ENCODE measurements at places on chromosomes 6 and 20.

GRCh38 chr6:25788305-25788922 is 33.9 kb downstream of the SLC17A4 start:
- DNase-seq: no peak

- peak; percentile 75 for DNase-seq
Measured at GRCh38 chr20:16434062-16434664, 139.1 kb downstream of the KIF16B start.

- no peak for DNase-seq
Measured at GRCh38 chr20:3166338-3166912, 6.8 kb upstream of the FASTKD5 start.

DNA sequence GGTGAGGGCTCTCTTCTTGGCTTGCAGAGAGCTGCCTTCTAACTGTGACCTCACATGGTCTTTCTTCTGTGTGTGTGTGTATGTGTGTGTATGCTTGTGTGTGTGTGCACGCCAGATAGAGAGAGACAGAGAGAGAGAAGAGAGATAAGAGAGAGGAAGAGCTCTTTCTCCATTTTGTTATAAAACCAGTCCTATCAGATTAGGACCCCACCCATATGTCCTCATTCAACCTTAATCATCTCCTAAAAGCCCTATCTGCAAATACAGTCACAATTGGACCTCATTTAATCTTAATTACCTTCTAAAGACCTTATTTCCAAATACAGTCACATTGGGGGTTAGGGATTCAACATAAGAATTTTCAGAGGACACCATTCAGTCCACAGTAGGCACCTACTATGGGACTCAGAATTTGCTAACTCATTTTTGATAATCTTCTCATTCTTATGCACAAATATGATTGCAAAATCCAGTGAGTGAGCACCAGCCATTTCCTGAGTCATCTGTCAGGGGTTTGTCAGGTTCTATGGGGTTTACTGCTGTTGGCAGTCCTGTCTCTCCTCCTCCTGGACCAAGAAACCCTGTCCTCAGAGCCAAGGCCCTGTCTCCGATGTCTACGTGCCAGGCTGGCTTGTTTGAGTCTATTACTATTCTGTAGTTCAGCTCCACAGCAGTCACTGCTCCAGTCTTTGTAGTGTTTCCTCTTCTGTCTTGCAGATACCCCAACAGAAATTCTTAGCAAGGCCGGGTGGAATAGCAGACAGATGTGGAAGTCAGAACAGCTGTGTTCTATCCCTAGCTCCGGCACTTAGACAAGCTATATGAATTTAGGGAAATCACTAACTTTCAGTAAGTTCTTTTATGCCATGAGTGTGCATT is 59.0 kb upstream of the FAM184A start:
- DNase-seq: no peak

DNA sequence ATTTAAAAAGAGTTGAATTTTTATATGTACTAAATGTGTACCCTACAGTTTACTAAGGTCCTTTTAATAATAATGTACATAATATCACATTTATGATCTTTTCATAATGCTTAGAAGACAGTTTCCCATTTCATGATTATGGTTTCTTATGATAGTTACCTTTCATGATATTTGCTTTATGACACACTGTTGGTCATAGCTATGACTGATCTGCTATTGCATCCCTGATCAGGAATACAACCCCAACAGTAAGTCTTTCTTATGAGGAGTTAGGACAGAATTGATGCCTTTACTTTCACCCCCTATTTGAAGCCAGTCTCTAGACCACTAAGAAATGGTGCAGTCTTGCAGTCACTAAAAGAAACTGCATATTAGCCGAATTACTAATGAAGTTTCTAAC is 31.0 kb downstream of the LCA5 start:
- no peak for DNase-seq

DNA sequence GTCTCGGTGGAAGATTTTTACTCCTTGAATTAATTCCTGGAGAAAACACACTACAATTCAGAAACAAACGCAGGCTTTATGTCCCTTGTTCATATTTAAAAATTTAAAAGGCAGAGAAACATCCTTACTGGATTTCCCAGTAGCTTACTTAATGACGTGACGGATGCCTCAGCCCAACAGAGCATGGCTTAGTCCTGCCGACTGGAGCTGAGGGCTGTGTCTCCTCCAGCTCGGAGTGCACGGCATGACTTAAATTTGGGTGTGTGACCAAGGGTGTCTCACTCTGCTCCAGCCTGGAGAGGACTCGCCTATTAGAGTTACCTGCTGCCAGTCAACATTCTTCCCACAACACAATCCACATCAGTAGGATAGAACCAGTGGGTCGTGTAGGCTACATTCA is 107.1 kb downstream of the PSMB1 start:
- DNase-seq: no peak

DNA sequence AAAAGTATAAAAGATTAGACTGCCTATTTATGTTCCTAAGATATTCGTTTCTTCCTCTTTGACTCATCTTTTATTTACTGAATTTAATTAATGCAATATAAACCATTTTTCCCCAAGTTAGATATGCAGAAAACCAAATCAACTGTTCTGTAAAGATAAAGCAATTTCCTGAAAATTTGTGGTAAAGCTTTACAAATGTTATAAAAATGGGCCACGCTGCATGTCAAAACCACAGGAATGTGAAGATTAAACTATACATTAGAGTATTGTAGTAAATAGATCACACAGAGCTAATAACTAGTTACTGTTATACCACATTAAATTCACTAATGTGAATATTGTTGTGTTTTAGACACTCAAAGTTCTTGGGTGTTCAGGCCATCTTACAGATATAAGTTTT is 83.4 kb downstream of the OPN5 start:
- no peak for DNase-seq

DNA sequence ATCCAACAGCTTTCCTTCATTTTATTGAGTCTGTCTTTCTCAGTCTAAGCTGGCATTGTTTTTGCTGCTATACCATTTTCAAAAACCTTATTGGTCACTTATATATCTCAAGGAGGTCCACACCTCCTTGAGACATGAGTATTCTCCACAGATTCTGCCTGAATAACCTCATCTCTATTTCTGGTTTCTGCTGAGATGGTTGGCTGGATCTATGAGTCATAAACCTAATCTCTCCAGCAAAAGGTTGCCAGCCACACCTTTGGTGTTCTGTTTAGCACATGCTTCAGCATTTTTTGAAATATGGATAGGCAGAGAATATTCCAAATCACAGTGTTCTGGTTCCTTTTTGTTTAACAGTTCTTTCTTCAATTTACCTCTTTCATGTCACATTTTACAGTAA is 40.8 kb upstream of the TMEM244 start:
- DNase-seq: no peak

DNA sequence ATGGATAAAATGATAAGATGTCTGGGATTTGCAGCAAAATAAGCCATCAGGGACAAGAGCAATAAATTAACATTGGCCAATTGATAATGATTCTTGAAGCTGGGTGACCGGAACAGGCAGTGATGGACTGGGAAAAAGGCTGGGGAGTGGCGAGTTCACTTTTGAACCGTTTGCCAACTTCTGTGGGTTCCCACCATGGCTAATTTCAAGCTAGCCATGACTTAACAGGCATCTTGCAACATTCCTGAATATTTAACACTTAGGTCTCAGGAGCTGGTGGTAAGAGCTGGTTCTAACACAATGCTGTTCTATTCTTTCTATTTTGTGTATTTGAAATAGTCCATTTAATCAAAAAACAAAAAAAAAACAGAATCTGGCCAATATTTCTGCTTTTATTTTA is 37.6 kb upstream of the CD83 start:
- no peak for DNase-seq

- DNase-seq: no peak
Measured at GRCh38 chr6:30037182-30037788, 23.8 kb upstream of the POLR1H start.

DNA sequence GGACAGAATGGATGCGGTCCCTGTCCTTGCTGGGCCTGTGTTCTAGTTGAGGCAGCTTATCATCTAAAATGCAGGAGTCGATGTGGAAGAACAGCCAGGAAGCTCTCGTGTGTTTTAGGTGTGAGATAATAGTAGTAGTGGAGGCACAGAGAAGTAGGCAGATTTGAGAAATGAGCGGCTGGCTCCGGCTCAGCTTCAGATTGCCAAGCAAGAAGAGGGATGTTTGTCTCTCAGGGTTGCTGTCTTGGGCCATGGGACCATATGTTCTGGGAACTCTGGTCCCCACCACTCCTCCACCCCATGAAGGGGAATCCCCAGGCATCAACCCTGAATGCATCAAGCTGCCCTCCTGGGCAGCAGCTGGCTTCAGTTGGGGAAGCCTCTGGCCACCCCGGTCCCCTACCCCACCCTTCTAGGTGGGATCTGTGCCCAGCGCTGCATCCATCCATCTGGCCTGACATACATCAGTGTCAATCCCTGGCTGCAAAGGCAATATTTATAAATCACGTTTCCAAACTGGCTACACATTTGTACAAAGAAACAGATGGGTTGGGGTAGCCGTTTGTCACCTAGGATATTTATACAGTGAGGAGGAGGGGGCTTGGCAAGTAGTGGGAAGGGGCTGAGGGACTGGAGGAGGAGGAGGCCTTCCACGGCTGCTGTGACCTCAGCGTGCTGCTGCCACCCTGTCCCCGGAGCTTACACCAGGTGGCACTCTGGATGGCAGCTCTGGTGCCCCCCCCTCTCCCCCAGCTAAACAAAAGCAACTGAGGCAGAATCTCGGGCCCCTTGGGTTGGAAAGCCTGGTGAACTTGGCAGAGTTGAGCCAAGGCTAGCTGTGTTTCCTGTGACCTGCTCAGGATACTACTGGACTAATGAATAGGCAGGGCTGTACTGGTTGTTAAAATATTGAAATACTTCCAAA is 64.4 kb downstream of the CD40 start:
- no peak for DNase-seq

DNA sequence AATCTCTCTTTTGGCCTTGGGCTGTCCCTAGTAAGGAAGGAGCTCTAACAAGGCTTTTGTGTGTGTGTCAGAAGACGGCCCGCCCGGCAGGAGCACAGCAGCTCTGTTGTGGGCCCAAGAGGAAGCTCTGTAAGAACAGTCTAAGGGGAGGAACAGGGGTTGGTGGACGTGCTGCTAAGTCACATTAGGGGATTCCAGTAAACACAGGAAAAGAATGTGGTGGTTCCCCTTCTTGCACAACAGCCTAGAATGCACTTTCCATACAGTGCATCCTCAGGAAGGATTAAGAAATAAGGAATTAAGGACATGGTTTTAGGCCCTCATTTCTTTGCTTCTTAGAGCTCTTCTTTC is 114.5 kb downstream of the RNF144B start:
- DNase-seq: no peak

GRCh38 chr6:53312355-53312754 is 36.4 kb downstream of the ELOVL5 start:
- DNase-seq: no peak

- DNase-seq: no peak
Measured at GRCh38 chr6:139407718-139408222, 33.3 kb upstream of the CITED2 start.

GRCh38 chr6:10763006-10763405 is 15.4 kb downstream of the TMEM14B start:
- DNase-seq: no peak

DNA sequence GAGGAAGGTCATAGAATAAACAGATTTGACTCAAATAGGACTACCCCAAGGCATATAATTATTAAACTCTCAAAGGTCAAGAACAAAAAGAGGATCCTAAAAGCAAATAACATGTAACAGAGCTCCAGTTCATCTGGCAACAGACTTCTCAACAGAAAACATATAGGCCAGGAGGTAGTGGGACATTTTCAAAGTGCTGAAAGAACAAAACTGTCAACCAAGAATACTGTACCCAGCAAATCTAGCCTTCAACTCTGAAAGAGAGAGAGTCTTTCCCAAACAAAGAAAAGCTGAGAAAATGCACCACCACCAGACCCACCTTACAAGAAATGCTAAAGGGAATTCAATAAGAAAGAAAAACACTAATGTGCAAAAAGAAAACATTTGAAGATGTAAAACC is 11.9 kb downstream of the NQO2 start:
- DNase-seq: no peak

DNA sequence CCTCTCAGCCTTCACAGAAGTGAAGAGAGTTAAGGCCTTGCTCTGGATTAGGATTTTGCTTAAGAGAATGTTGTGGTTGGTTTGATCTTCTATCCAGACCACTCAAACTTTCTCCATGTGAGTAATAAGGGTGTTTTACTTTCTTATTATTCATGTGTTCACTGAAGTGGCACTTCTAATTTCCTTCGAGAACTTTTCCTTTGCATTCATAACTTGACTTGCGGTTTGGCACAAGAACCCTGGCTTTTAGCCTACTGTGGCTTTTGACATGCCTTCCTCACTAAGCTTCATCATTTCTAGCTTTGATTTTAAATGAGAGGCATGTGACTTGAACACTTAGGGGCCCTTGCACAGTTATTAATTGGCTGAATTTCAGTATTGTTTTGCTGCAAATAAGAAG is 166.1 kb upstream of the OPRM1 start:
- DNase-seq: no peak

- no peak for DNase-seq
Measured at GRCh38 chr20:56205346-56205745, 43.2 kb upstream of the MC3R start.

GRCh38 chr6:40946738-40947301 is 92.2 kb downstream of the UNC5CL start:
- DNase-seq: no peak

DNA sequence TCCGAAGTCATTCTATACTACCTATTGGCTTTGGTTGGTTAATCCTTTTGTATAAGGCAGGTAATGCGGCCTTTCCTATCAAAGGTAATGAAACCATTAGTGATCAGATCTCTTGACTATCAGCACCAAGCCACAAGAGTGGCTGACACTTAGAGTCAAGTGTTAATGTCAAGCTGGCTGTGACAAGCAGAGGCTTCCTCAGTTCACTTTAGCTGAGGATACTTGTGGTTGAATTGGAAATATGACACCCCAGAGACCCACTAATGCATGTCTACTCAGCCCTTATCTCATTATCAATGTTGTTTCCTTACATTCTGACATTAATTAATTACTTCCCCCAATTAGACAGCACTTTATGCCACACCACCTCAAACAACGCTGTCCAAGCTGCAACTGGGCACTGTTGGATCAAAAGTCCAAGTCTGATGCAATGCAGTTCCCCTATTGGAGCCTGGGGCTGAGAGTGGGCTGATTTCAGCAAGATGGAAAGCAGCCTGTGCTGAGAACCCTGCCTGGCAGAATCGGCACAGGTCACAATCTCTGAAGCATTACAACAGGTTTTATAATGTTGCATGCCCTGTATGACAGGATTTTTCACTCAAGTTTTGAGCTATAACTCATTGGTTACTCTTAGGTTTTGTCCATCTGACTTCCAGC is 273.5 kb downstream of the COL12A1 start:
- no peak for DNase-seq

- DNase-seq: no peak
Measured at GRCh38 chr20:34891166-34892062, 15.0 kb downstream of the ACSS2 start.

All from activated CD8-positive, alpha-beta memory T cell treated with anti-CD3 and anti-CD28 coated beads, Interleukin-2, amount 50 U/mL, for 48 hours (primary cell).